Activated naive CD4-positive, alpha-beta T cell treated with anti-CD3 and anti-CD28 coated beads, Interleukin-2, amount 10 ng/mL, durations not matched to agents 7 days and 5 days (primary cell): ENCODE measurements at places on chromosomes 6 and 20.

GRCh38 chr6:149922642-149923326 is at the start of gene RAET1G:
RAET1G (minus strand) TSS chr6:149923121; CDS start chr6:149923010, 111 bp downstream.
- DNase-seq = peak; percentile 93

- DNase-seq = peak; percentile 85
These were observed 35.8 kb upstream of the SHLD1 start for GRCh38 chr20:5714261-5715041.

DNA sequence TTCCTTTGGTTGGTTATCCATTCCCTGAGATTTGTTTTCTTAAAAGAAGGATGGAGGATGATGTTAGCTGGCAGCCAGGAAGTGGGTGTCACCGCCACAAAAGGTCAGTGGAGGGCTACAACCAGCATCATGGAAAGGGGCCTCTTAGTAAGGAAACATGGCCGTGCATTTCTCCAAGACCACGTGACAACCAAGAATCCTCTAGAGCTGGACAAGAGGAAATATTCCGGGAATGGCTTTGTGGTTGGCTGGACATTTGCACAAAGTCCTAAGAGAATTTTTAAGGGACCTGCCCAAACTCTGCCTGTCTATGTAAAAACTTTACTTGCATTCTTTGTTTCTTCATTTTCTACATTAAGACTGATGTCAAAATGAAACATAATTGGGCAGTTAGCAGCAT is 399.9 kb upstream of the MARCKS start:
- DNase-seq = no peak

GRCh38 chr20:46477225-46477624 is 36.1 kb downstream of the ZNF334 start:
- no peak for DNase-seq

GRCh38 chr6:105713474-105714118 is 310.7 kb upstream of the PREP start:
- DNase-seq = no peak

- no peak for DNase-seq
These were observed 22.6 kb upstream of the DYNLRB1 start for GRCh38 chr20:34493646-34494045.

DNA sequence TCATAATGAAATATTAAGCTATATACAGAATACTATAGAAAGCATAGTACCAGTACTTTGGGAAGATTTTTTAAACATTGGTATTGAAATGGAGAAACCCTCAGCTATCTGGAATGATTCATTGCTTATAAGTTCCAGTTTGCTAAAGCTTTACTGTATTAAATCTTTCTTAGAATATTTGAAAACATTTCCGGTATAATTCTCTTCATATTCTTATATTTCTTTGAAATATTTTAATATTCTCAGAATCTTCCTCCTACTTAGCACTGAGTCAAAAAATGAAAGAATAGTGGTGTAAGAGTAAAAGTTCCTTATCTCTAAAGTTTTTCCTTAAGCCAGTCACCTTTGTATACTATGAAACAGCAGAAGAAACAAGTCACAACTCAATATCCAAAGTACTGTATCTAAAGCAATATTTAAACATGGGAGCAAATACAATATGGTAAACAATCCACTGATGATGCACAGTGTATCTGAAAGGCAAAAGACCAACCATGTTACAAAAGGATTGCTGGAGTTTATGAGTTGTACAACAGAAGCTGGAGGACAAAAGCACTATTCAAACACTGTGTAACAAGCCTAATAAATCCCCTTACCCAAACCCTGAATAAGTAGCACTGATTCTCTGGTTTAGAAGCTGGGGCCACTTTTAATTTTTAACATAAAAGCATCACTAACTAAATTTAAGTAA is 102.1 kb downstream of the PRDM1 start:
- no peak for DNase-seq

DNA sequence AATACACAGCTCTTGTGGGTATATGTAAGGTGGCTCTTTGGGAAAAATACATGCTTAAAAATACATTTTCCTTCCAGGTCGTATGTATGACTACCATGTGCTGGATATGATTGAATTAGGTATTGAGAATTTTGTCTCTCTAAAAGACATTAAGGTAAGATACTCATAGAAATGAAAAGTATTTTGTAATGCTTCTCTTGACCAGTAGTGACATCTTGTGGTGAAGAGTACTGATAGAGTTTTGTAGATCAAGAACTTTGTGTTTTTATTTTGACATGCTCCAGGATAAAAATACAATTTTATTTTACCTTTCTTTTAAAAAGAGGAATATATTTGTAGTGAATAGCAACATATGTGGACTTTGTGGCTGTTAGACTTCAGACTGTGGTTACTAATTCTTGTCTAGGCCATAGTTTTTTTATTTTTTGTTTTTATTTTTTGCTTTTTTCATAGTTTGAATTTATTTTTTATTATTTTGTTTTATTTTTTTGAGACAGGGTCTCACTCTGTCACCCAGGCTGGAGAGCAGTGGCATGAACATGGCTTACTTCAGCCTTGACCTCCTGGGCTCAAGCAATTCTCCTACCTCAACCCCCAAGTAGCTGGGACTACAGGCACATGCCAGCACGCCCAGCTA is 17.9 kb downstream of the RPF2 start:
- no peak for DNase-seq

DNA sequence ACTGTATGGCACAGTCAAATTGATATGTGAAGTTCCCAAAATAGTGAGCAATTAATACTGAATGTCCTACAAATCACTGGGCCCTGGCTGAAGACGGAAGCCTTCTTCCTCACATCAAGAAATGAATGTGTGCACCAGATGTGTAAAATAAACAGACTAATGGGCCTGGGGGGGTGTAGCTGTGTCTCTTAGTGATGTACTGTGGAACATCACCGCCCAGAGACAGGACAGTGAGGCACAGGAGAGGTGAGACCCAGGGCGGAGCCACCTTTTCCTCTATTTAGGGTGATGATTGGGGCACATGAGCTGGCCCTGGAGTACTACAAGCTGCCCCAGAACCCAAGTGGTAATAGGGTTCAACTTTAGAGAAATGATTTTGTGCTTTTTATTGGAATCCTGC is 368.5 kb upstream of the ARID1B start:
- no peak for DNase-seq
